ENCODE measurements at places on chromosomes 1 and 21.

DNA sequence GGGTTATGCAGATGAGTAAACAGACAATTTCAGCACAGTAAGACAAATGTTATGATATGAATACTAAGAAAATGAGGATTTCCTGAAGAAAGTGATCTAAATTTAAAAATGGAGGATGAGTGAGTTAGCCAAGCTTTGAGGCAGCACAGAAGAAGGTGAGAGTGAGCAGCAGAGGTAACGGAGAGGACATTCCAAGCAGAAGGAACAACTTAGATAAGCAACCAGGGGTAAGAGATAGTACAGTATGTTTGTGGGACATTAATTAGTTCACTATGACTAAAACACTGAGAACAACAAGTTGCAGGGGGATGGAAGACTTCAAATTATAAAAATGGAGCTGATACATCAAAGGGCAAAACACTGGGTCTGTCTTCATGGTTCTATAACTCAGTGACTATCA lies 22.8 kb downstream of the PRPF38A start:
- DNase-seq, result no peak

DNA sequence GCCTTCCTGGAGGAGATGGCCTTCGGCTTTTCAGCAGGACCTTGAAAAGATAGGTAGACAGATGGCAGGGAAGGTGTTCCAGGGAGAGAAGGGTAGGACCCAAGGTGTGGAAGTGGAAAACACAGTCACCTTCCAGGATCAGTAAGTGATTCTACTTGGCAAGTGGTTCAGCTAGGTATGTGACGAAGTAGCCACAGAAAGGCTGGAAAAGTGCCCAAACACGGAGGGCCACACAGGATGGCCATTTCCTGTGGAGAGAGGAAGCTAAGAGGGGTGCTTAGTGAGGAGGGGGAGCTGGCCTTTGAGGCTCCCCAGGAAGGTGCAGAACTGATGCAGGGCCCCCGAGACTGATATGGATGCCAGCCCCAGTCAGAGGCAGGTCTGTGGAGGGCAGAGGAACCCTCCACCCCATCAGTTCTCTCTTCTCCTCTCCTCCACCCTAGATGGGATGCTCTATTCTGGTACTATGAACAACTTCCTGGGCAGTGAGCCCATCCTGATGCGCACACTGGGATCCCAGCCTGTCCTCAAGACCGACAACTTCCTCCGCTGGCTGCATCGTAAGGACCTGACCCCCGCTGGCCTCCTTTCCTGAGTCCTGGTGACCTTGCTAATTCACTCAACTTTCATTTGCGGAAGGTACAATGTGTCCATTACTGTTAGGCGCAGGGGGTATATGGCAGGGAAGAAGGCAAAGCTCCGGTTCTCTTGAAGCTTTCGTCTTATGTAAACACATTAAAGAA lies 6.8 kb downstream of the SEMA4A start:
- DNase-seq, result no peak

DNA sequence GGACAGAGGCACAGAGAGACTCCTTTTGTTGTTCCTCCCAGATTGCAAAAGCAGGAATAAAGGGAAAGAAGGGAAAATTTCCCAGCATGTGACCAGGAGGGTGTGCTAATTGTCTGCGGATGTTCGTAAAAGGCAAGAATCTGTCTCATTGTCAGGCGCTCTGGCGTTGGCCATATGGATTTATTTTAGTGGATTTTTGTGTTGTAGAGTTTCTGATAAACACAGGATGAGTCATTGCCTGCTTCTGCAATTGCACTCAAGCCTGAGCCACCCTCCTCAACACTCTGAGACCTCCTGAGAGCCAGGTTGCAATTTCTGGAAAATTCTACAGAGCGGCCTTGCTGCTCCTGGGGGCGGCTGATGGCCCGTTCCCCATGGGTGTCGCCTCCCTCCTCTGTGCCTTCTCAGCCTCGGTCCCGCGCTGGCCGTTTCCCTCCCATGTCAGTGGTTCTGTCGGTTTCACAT lies 227.7 kb downstream of the KAZN start:
- DNase-seq, result no peak

DNA sequence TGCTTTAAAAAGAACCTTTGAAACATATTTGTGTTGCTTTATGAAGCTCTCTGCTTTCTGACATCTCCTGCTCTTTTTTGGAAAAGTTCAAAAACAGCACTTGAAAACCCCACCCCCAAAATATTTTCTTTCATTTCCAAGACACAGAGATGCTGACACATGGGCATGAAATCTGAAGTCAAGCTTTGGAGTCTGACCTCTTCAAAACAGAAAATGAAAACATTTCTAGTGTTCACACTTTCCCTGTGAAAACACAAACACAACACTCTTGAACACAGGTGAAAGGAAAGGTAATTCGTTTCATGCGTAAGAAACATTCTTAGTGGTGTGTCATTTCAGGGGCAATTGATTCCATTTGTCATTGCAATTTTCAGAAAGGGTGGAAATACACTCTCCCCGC lies 10.8 kb downstream of the NGF start:
- no peak for DNase-seq

DNA sequence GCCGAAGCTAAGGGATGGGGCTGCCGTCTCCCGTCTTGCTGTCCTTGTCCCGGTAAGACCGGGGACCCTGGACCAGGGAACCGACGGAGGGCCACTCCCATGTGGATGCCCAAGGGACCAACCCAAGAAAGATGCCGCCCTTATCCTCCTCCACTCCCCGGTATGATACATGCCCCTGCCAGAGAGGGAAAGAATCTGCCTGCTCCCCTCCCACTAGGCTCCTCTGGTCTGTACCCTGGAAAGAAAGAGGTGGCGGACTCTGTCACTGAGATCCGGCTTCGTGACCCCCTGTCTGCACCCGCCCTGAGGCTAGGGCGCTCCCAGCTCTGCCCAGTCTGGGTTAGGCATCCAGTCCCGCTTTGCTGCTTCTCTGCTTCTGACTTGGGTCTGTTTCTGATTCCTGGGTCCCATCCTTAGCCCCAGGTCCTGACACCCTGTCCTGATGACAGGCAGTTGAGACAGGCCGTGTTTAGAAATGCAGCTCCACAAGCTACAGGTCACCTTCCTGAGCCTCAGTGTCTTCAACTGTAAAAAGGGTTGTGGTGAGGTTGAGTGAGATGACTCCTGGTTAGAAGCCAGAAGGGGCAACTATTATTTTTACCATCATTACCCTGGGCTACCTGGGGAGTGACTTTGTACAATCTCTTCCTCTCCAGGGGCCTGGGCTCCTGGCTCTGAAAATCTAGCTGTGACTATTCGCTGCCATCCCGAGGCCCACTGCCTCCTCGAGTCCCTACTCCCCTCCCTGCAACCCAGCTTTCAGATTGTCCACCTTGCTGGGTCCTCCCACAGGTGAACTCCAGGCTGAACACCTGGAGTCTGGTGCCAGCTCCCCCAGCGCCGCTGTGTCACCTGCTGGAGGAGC lies 3.7 kb downstream of the MATN1 start:
- no peak for DNase-seq

GRCh38 chr21:37675202-37675801 lies 241.0 kb downstream of the KCNJ6 start:
- peak; percentile 24 for DNase-seq

- DNase-seq, result no peak
Observed at GRCh38 chr1:2135441-2135841, 59.1 kb downstream of the FAAP20 start.

DNA sequence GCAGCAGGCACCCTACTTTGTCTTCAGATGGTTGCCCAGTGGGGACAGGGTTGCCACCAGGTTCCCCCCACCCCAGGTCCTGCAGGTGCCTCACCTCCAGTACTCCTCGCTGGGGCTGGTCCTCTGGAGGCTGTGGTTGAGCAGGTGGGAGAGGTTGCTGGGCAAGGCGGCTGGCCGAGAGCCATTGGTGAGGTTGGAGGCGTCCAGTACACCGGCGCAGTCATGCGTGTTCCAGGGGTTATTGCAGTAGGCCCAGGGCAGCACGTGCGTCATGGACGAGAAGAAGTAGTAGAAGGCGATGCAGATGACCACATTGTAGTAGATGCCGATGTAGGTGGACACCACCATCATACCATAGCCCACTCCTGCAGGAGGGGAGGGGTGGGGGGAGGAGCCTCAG lies 16.9 kb downstream of the CCDC24 start:
- no peak for DNase-seq

- no peak for DNase-seq
Observed at GRCh38 chr1:99497690-99498089, 148.2 kb upstream of the PALMD start.

DNA sequence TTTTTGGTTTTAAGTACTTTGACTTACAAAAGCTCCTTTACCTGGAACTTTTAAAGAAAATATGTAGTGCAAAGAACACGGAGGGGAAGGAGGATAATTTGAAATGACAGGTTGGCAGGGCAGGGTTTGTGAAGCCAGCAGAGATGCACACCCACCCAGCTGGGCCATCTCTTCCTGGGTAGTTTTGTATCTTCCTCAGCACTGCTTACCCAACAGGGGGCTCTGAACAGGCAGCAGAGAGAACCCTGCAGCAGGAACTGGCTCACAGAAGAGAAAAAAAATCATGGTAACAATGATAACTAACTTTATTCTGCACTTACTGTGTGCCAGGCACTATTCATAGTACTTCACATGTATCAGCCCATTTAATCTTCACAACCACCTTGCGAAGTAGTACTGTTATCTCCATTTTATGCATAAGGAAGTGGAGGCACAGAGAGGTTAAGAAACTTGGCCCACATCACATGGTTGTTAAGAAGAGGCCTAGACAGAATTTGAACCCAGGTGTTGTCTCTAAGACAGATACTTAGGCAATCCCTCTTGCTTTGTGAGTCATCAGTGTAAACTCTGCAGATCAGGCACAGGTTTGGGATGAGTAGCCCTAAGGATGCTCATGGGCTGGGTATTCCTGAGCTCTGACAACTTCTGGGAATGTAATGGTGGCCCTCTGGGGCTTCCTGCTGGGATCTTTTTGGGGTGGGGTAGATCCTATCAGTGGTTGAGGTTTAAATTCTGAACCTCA lies 60.8 kb downstream of the ELK4 start:
- DNase-seq, result no peak

- no peak for DNase-seq
Observed at GRCh38 chr1:33944846-33945245, 81.0 kb downstream of the HMGB4 start.

DNA sequence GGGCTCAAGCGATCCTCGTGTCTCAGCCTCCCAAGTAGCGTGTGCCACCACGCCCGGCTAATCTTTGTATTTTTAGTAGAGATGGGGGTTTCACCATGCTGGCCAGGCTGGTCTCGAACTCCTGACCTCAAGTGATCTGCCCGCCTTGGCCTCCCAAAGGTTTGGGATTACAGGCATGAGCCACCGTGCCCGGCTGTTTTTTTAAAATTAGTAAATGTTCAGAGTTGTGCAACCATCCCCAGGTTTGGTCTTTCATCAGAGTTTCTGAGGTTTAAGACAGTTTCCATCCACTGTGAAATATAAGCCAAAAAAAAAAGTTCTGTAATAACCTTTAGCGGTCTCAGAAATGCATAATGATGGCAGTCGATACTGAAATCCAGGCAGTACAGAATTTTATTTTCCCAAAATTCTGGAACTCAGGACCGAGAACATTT lies 550 bp upstream of the SYT11 start:
- no peak for DNase-seq

- no peak for DNase-seq
Observed at GRCh38 chr1:114435088-114435715, 75.8 kb downstream of the TRIM33 start.

- peak; percentile 32 for DNase-seq
Observed at GRCh38 chr21:45923146-45923545, 58.4 kb upstream of the COL6A1 start.

DNA sequence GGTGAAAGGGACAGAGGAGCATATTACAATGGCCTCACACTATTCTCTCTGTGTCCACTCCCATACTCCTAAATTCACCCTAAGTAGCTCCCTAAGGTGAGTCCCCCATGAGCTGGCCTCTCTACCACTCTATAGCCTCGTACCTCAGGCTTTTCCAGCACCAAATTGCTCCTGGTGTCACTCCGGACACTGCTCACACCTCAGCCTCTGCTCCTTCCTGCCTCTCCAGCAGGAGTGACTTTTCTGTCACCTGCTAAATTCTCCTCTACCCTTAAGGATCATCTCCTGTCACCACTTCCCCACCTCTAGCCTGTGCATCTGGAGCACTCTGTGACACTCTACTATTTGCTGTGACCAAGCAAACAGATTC lies 65.8 kb upstream of the CAMK1G start:
- no peak for DNase-seq

GRCh38 chr21:36369064-36369685 lies 16.0 kb upstream of the CHAF1B start:
- no peak for DNase-seq

DNA sequence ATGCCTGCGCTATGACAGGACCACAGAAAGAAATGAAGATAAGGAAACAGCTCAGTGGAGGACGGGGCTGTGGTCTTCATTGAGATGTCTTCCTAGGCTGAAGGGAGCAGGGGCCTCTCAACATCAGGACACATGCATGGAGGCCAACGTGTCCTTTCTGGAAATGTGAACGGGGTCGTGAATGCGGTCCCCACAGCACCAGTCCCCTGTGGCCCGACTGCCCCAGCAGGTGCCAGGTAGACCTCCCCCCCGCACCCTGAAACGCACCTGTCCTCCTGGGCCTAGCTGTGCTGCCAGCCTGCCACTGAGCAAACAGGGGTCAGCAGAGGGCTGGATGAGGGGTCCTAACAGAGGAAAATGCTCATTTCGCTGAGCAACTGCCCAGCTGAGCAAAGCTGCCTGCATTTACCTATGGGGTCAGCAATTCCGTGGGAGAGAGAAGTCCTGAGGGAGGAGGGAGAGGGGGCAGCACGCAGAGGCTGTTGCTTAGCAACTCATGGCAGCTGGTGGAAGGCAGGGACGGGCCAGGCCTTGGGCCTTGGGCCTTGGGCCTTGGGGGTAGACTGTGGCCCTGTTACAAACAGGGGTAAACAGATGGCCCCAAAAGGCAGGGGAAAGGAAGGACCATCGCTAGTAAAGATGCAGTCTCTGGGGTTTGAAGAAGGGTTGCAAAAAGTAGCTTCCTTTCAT lies 77.4 kb downstream of the NPHP4 start:
- no peak for DNase-seq
